Motor neuron (in vitro differentiated cells): ENCODE measurements at places on chromosomes 7 and 10. TPM values are rescaled to one million over a fixed set of nuclear protein-coding genes. Genes with fewer than 3 reads are reported as not detected.

NKX1-2 gene
- total RNA-seq, result 0.05 and 0.09 TPM in 2 replicates

DNA sequence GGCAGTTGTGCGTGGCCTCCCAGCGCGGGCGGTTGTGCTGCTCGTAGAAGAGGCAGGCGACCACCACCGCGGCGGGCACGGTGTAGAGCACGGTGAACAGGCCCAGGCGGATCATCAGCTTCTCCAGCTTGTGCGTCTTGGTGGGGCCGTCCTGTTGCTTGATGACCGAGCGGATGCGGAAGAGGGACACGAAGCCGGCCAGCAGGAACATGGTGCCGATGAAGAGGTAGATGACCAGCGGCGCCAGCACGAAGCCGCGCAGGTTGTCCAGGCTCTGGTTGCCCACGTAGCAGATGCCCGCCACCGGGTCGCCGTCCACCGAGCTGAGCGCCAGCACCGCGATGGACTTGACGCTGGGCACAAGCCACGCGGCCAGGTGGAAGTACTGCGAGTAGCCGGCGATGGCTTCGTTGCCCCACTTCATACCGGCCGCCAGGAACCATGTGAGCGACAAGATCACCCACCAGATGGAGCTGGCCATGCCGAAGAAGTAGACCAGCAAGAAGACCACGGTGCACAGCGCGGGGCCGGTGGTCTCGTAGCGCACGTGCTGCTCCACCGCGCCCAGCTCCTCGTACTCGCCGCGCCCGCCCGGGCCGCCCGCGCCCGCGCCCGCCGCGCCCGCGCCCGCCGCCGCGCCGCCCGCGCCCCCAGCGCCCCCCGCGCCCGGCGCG is 2.2 kb downstream of the FZD8 start:
- ATAC-seq, result no peak

GRCh38 chr10:98460837-98461499 is 14.2 kb upstream of the HPS1 start:
- ATAC-seq, result peak; percentile 94

GRCh38 chr7:84462259-84462658 is 267.7 kb upstream of the SEMA3A start:
- no peak for ATAC-seq

GRCh38 chr10:93475871-93476270 is 6.3 kb downstream of the MYOF start:
- no peak for ATAC-seq

GRCh38 chr7:14521183-14521582 is 381.4 kb downstream of the DGKB start:
- no peak for ATAC-seq

DNA sequence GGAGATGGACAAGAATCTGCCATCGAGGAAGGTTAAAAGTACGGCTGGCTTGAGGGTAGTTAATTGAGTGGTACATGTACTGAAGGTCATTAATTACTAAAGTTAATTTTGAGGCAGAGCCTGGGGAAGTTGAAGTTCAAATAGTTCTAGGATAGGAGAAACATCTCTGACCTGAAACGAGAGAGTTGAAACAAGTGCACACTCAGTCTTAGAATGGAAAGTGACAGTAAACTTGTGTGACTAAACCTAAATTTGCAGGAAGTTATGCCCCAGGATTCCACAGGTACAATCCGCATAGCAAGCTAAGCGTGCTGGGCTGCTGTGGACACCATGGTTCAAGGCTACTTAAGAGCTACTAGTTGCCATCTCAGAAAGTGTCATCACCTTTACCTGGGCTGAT is 209.9 kb downstream of the CHCHD3 start:
- no peak for ATAC-seq

DNA sequence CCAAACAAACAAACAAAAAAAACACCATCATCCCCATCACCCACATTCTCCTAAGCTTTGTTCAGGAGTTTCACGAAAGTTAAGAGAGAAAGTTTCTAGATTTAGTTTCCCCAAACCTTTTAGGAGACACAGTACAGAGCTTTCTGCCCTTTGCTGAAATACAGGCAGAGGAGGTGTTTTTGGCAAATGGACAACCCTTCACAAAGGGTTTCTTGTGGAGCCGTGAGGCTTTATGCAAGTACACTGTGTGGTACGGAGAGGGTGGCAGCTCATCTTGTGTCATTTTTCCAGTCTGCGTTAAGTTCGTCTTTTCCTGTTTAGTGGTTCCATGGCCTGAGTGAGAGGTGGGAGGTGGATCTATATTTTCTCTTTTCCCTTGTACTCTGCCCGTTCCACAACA is 215.5 kb upstream of the PRKCQ start:
- ATAC-seq, result no peak

DNA sequence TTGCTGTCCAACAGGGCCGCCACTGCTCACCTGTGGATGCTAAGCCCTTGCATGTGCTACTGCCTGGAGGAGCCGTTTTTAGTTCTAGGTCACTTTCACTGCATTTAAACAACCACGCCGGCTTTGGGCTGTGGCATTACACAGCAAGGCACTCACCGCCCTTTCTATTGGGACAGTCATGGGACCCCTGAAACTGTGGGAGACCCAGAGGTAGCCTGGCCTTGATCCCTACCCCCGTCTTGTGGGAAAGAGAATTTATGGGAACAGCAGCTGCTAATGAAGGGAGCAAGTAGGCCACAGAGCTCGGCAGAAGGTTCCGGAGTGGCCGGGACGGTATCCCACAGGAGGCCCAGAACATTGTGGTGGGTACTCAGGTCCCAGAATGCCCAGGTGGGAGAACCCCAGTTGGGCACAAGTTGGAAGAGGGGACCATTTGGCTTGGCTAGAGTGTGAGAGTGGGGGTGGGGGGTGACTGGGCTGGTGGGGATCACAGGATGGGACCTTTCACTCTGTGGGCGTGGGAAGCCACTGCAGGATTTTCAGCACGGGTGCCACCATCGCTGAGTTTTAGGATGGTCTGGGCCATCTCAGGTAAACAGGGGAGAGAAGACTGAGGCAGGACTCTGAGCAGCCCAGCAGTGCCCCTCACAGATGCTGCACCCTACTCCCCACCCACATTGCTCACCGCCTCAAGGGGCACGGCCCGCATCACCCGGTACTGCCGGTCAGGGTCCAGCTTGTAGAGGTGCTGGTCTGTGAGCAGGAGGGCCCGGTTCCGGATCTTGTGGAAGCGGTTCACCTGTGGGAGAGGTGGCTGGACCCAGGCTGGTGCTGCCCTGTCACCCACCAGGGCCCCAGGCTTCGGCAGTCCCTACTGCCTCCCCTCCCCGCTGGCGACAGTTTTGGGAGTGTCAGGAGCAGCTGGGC is 15.2 kb downstream of the MYO1G start:
- no peak for ATAC-seq

DNA sequence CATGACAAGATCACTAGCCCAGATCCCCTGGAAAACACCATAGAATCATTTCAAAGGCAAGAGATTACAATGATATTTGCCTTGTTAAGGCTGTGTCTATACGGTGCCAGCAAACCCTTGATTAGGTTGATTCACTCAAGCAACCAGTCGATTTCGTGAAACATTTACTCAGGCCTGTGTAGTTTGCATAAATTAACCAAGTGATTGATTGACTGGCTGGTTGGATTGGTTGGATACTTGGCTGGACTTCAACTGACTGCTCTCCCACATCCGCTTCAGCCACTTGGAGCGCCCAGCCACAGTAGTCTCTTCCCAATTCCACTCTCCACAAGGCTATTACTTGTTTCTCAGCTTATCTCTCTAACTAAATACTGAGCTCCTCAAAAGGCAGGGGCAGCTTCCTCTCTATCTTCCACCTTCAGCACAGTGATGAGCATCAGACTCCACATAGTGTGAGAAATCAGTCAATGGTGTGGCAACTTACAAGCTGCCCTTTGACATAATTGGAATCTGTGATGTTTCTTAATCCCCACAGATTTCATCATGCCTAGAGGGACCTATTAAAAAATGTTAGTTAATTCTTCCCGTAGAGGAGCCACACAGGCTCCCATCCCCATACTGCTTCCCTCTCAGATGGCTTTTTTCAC is 217.4 kb downstream of the GRM8 start:
- no peak for ATAC-seq

GRCh38 chr10:91597197-91597881 is 35.5 kb downstream of the PPP1R3C start:
- ATAC-seq, result peak; percentile 48

TMEM130 gene
- total RNA-seq, result 11.0 and 13.0 TPM in 2 replicates

- no peak for ATAC-seq
These were observed 40.5 kb upstream of the UBE2H start for GRCh38 chr7:129993275-129993674.

ADRB1 gene
- total RNA-seq, result 0.19 and 0.22 TPM in 2 replicates

TBC1D12 gene
- 7.1 and 9.8 TPM in 2 replicates for total RNA-seq

- peak; percentile 93 for ATAC-seq
These were observed 127.3 kb upstream of the PCBD1 start for GRCh38 chr10:71015674-71016073.

DNA sequence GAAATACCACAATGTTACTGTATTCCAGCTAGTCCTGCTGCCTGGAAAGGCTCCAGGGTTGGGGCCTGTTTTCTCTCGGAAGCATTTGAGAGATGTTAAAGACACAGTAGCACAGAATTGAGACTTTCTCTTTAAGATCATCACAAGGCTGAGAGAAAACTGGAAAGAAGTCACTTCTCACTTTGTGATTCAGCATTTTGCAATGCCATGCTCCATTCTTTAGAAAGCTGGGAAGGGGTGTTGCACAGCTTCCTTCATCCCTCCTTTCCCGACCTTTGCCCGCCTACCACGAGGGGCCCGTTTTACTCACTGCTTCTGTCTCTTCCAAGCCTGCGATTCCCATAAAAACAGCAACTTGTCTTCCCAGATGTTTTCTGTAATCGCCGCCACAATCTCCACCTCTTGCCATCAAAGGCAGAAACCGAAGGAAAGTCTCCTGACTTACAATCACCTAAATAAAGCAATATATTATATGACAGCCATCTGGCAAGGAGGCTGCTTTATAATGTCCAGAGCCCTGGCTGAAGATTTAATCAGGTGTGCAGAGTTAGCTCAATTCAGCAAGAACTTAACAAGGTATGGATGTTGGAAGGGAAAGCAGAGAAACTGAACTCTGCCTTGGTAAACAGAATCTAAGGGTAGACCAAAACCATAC is 18.9 kb downstream of the NOD1 start:
- peak; percentile 92 for ATAC-seq

OR2A12 gene
- total RNA-seq, result not detected in 2 replicates

- no peak for ATAC-seq
These were observed 311.9 kb downstream of the GRM8 start for GRCh38 chr7:126940723-126941307.

GRCh38 chr7:140263277-140263676 is 86.5 kb upstream of the KDM7A start:
- ATAC-seq, result no peak

DNA sequence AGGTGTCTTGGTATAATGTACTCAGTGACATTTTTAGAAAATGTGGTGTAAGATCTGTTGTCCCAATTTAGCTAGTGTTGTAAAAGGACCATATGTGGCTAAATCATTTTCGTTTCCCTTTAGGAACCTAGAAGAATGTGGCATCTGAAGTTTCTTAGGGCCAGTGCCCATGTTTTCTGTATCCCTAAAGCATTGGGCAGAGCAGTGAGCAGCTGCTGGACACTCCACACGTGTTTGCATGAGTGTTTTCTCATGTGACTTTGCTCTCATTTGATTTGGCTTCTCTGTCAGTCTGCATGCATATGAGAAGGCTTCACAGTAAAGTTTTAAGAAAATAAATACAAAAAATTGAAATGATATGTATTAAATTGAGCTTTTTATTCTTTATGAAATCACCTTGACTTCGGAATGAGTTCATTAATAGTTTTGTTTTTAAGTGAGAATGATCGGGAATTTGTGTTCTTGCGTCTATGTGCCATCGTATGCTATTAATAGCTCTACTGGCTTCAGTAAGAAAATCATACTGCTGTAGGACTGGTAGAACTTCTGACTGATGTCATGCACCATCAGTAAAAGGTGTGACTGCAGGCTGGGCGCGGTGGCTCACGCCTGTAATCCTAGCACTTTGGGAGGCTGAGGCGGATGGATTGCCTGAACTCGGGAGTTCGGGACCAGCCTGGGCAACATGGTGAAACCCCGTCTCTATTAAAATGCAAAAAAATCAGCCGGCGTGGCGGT is 61.3 kb downstream of the RBM33 start:
- ATAC-seq, result no peak

- ATAC-seq, result no peak
These were observed 51.2 kb upstream of the ANAPC16 start for GRCh38 chr10:72164617-72165016.

- ATAC-seq, result no peak
These were observed 158.9 kb downstream of the RTKN2 start for GRCh38 chr10:62109587-62110293.

ZNF736 gene
- 2.0 and 2.4 TPM in 2 replicates for total RNA-seq

TRPV5 gene
- 0.13 TPM in 1 of 2 replicates, not detected in the other for total RNA-seq

GRCh38 chr7:130363026-130363847 is 17.1 kb upstream of the CPA1 start:
- peak; percentile 69 for ATAC-seq

DNA sequence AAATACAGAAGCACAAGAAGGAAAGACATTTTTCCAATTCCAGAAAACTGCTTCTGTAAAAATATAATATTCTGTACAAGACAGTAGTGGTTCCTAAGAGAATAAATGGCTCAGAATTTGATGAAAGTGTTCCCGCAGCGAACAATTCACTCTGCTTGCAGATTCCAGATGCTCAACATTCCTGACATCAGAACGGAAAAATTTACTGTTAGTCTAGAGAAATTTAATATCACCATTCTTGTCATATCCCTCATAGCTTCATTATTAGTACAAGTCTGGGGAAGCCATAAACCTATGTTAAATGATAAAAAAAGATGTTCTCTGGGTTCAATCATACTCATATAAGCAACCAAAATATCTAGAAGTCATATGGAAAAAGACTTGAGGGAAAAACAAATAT is 83.6 kb downstream of the MPP7 start:
- ATAC-seq, result no peak

OR13A1 gene
- 0.29 and 0.38 TPM in 2 replicates for total RNA-seq

DNA sequence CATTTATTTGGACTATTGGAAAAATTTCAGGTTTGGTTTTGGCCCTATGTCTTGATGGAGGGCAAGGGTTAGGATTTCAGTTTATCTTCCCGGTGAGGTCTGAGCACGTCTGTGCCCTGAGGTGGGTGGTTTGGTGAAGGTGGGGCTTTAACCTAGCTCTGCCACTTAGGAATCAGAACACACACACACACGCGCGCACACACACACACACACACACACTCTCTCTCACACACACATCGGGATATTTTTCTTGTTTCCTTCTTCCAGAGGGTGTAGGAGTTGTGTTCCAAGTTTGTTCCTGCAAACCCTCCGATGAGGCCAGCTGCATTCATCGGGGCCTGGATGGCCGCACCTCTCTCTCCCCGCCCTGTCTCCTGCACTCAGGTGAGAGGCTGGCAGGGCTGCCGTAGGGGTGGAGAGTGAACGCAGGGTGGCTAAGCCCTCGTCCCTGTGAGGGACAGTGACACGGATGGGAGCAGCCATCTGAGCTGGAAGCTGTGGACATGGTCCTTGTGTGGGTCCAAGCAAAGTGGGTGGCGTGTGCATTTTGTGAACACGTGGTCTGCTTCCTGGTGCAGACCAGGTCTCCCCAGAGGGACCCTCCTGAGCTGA is 34.2 kb downstream of the CHST12 start:
- no peak for ATAC-seq

LIPN gene
- not detected in 2 replicates for total RNA-seq

RARRES2 gene
- total RNA-seq, result 18.2 and 18.9 TPM in 2 replicates

CYP3A7 gene
- 0.32 TPM in 1 of 2 replicates, not detected in the other for total RNA-seq

GPC2 gene
- total RNA-seq, result 6.6 and 9.2 TPM in 2 replicates
